ENCODE measurements at places on chromosomes 16 and 17.

- no peak for DNase-seq
- H3K27ac ChIP-seq, result no peak overlapping the region
- no peak overlapping the region for H3K4me3 ChIP-seq
- H3K36me3 ChIP-seq, result no peaks in the 10 kb centered on the region
- peaks cover 6% of the 10 kb centered on the region for H3K4me1 ChIP-seq
These were observed 9.8 kb downstream of the SLC12A3 start for GRCh38 chr16:56874800-56875199.

DNA sequence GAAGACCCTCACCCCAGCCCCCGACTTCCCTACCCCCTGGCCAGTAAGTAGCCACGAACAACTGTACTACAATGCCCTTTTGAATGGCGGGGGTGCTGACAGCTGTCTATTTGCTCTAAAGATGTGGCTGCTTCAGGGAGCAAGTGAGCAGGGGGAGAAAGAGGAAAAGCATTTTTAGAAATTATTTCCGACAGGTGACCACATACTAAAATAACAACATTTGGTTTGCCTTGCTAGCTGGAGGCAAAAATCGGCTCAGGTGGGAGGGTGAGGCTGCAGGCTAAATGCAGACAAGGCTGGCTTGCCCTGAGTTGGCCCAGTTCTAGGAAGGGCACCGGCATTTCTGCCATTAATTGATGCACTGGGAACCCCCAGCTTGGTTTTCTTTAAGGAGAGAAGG, 188.5 kb downstream of the XYLT1 start:
- DNase-seq, result no peak
- peaks cover 5% of the 10 kb centered on the region for H3K27me3 ChIP-seq
- peaks cover 4% of the 10 kb centered on the region for H3K4me1 ChIP-seq

DNA sequence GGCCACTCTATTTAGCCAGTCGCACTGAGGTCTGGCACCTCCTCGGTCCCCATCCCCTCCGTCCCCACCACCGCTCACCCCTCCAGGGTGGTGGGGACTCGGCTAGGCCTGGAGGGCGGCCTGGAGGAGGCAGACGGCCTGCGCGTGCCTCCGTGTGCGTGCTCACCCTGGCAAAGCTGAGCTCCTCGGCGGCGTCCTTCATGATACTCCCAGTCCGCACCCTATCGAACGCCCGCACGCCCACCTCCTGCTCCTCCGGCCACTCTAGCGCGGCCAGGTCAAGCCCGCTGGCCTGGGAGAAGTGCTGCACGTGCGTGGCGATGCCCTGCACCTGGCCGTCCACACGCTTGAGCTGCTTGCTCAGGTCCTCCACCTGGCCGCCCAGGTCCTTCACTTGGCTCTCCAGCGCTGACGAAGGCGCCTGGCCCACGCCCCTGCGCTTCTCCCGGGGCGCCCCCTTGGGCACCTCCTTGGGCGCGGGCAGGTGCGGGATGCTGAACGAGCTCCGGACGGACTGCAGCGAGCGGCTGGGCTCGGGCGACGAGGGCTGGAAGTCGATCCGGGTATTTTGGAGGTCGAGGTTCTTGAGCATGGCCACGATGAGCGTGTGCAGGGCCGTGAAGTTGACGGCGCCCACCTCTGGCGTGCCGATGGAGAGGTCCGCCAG, 644 bp downstream of the QRICH2 start:
- H3K4me3 ChIP-seq, result no peak overlapping the region
- no peak for DNase-seq
- H3K27me3 ChIP-seq, result no peaks in the 10 kb centered on the region
- peaks cover 14% of the 10 kb centered on the region for H3K36me3 ChIP-seq
- no peak overlapping the region for H3K27ac ChIP-seq

DNA sequence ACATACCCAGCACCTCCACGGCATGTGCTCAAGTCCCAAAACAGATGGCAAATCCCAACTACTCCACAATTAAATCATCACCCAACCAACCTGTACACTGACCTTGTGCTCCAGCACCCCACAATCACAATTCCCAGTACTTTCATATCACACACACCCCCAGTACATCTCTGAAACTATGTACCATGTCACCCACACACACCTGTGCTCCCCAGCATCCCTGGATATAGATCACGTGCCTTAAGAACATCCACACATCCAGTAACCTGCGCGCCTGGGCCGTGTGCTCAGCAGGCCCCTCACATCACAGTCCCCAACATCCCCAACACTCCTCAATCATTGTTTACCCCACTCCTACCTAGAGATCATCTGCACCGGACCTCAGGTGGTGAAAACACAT, 2.1 kb downstream of the NLGN2 start:
- peaks cover 4% of the 10 kb centered on the region for H3K27me3 ChIP-seq
- H3K4me1 ChIP-seq, result peaks cover 17% of the 10 kb centered on the region
- peak overlapping the region; percentile 6 for H3K27ac ChIP-seq

Data from type B pancreatic cell (in vitro differentiated cells).